ENCODE measurements at places on chromosomes 7 and 10. TPM values are rescaled to one million over a fixed set of nuclear protein-coding genes. Genes with fewer than 3 reads are reported as not detected.

Gene SPDYE16
- total RNA-seq: not detected

Gene ACHE
- 4.8 TPM for total RNA-seq

DNA sequence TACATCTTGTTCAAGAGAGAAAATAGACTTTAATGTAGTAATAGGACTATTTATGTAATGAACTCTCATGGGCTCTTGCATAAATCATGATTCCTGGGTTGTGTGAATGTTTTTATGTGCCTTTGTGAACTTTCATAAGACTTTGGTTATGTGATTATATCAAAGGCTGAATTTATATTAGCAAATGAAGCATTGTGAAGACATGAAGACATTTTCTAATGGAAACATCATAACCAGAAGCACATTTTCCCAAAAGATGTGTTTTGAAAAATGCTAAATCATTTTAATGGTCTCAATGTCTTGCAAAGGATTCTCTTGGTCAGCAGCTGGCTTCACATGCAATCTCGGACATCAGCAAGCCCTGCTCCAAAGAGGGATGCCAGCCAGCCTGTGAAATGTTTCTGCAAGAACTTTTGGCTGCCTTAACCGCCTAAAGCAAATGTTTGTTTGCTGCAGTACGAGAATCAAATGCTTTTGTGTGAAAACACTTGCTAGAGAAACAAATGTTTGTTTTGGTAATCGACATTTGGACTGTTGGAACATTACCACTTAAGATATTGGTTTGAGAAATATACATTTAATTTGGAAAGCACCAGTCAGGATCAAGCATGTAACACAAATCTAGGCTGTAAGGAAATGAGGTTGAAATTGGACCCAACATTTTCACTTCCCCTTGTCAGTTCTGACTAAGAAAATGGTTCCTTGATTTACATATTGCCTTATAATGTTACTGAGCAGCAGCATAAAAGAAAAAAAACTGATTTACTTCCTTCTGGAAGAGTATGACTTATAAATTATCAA, 102.1 kb downstream of the RTKN2 start:
- no peak for DNase-seq
- no peak overlapping the region for H3K27ac ChIP-seq
- H3K4me1 ChIP-seq: no peaks in the 10 kb centered on the region
- no peak overlapping the region for H3K4me3 ChIP-seq
- no peaks in the 10 kb centered on the region for H3K36me3 ChIP-seq

- H3K36me3 ChIP-seq: no peaks in the 10 kb centered on the region
- no peaks in the 10 kb centered on the region for H3K4me1 ChIP-seq
- no peak overlapping the region for H3K4me3 ChIP-seq
- H3K27me3 ChIP-seq: no peaks in the 10 kb centered on the region
- H3K27ac ChIP-seq: no peak overlapping the region
Measured at GRCh38 chr10:34297541-34298345, 517.4 kb downstream of the PARD3 start.

DNA sequence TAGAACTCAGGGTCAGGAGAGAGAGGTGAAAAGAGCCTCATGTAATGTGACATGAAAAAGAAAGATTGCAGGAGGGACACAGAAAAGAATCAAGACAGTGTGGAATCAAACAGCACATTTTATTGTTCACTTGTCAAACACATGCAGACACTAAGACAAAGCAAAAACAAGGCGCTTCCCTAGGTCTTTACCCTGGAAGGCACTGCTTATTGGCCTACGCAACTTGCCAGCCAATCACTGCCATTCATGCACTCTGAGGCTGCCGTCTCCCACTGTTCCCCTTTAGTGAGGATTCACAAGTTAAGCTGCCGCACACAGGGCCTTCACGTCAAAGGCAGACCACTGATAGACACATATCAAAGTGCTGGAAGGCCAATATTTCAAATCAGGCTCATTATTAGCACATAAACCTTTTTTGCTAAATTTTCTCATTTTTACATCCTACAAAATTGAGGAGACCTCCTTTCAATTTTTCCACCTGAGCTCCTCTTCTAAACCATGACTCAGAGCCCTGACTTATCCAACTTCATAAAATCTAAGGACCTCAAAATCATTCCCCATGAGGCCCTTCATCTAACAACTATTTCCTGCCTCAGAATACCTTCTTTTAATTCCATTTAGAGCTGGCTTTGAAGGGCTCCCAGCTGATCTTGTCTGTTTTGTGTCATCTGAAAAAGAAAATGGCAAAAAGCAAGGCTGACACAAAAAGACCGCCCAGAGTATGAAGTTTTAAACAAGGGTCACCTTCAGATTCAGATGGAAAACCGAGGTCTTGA, 149.4 kb downstream of the CHCHD3 start:
- no peak for DNase-seq
- no peaks in the 10 kb centered on the region for H3K36me3 ChIP-seq
- no peaks in the 10 kb centered on the region for H3K4me1 ChIP-seq

- H3K4me3 ChIP-seq: no peak overlapping the region
- DNase-seq: no peak
- no peaks in the 10 kb centered on the region for H3K36me3 ChIP-seq
- no peaks in the 10 kb centered on the region for H3K4me1 ChIP-seq
- H3K27me3 ChIP-seq: no peaks in the 10 kb centered on the region
Measured at GRCh38 chr7:92368741-92369140, 78.5 kb upstream of the GATAD1 start.

DNA sequence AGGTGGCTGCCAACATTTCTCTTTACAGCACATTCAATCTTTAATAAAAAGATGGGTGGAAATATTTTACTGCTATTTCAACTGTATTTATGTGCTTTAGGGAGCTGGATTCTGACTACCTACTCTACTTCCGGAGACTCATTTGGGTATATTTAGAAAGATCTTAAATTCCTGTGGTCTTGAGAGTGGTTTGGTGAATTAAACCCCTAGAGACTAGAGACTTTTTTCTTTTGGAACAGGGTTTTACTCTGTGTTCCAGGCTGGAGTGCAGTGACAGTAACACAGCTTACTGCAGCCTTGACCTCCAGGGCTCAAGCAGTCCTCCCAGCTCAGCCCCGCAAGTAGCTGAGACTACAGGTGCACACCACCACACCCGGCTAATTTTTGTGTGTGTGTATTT, 79.0 kb upstream of the HABP2 start:
- no peaks in the 10 kb centered on the region for H3K36me3 ChIP-seq
- H3K27me3 ChIP-seq: no peaks in the 10 kb centered on the region
- H3K4me3 ChIP-seq: no peak overlapping the region
- DNase-seq: no peak
- no peak overlapping the region for H3K27ac ChIP-seq
- peaks cover 42% of the 10 kb centered on the region for H3K4me1 ChIP-seq

Measured in thyroid gland (tissue), 4 donors.